ENCODE measurements at places on chromosomes 6 and 20.

DNA sequence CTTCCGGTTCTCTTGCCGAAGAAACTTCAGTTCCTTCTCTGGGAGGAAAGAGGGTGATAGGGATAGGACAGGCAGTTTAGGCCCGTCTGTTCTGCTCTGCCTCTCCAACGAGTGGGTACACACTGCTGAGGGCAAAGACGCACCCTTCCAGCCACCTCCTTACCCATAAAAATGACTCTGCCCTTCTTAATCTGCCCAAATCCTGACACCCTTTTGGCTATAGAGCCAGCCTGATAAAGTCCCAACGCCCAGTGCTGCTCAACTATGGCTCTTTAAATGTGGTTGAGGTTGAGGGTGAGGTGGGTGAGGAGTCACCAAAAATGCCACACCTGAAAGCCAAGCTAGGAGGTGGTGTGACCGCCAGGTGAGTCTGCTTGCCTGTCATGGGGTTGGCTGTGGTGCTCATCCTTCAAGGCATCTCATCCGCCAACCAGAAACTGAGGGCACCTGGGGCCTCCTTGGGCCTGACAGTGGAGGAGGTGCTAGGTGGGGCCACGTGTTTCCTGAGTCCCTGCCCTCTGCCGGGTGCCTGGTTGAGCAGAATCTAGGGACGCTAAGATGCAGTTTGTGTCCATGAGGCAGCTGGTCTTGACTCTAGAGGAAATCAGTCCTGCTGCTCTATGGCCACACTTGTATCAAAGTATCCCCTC, 16.3 kb downstream of the CCDC167 start:
- no peak for DNase-seq

GRCh38 chr6:44708208-44708607, 320.7 kb downstream of the CDC5L start:
- no peak for DNase-seq

DNA sequence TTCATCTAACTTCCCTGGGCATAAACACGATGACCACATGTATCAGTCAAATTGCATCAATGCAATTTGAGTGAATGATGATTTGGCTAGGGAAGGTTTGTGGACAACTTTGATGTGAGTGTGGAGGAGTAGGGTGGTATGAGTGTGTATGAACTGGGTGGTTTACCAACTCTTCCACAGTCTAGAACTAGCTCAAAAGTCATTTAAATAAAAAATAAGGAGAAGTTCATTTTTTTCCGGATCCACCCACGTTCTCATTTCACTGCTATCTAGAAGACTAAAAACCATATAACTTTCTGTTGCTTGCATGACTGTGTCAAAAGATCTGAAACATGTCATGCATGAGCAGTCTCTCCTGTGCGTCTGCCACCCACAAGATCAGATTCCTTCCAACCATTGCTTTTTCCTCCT, 23.6 kb downstream of the SLC35D3 start:
- no peak for DNase-seq

DNA sequence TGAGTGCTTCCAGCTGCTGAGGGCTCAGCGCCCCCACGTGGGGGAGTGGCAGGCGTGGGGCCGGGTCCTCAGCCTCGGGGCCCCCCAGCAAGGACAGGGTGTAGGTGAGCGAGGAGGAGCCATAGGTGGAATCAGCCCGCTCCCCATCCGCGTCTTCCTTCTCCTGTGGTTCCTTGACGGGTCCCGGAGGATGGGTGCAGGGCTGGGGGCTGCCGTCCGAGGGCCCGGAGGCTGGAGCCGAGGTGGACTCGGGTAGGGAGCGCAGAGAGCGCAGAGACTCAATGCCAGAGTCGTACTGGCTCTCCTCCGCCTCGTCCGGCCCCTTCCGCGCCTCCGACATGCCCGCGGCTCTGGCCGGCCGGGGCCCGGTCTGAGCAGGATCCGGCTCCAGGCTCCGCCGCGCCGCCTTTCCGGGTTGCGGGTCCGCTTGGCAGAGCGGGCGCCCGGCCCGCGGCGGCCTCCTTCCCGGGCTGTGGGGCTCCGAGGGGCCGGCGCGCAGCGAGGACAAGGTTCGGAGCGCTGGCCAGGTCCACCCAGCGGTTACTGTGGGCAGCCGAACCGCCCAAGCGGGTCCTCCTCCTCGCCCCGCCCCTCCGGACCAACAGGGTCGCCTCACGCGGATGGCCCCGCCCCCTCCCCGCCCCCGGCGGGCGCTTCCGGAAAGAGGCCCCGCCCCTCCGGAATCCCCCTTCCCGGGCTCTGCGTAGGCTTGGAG, at the start of gene NFKBIE:
Gene NFKBIE, minus strand, starts transcription at position 545 of the 715 bp plus-strand sequence. Its CDS starts 205 bp downstream, at position 340.
- peak; percentile 98 for DNase-seq

DNA sequence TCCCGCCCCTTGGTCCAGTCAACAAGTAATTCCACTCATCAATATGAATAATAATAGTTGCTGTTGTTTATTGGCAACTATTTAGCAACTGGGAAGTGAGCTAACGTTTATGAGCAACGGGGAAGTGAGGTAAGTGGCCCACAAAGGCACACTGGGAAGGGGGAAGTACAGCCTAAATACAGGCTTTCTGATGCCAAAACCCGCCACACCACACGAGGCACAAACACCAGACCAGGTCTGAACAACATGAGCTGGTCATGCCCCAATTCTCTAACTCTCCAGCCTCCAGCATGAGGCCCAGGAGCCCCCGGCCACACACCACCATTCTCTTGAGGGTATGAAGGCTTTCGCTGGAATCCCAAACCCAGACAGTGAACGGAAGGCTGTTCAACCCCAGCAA, 50.8 kb downstream of the PREX1 start:
- no peak for DNase-seq

GRCh38 chr20:24166123-24166381, 177.5 kb upstream of the GGTLC1 start:
- no peak for DNase-seq

- DNase-seq, result no peak
These were observed 18.7 kb downstream of the DIDO1 start for GRCh38 chr20:62907384-62908317.

DNA sequence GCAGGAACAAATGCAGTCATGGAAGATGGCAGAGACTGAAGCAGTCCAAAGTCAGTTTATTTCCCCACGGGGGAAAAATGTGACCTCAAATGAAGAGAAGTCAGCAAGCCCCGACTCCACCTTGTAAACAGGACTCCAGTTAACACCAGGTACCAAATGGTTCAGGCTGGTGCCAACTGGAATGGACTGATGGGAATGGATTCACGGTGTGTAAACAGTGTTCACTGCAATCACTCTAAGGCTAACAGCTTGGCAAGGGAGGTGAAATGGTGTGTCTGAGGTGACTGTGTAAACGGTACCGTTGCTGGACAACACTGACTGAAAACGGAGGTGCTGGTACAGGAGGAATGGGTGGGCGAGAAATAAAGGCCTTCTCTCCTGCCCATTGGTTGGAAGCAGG, 12.0 kb downstream of the PLAGL2 start:
- no peak for DNase-seq

- DNase-seq, result no peak
These were observed 86.4 kb downstream of the FKBP5 start for GRCh38 chr6:35602133-35602946.

- no peak for DNase-seq
These were observed 181.6 kb upstream of the ECI2 start for GRCh38 chr6:4316867-4317400.

- no peak for DNase-seq
These were observed 37.5 kb upstream of the ENPP5 start for GRCh38 chr6:46208303-46208702.

GRCh38 chr20:61753316-61753942, 312.3 kb downstream of the TAF4 start:
- DNase-seq, result no peak

DNA sequence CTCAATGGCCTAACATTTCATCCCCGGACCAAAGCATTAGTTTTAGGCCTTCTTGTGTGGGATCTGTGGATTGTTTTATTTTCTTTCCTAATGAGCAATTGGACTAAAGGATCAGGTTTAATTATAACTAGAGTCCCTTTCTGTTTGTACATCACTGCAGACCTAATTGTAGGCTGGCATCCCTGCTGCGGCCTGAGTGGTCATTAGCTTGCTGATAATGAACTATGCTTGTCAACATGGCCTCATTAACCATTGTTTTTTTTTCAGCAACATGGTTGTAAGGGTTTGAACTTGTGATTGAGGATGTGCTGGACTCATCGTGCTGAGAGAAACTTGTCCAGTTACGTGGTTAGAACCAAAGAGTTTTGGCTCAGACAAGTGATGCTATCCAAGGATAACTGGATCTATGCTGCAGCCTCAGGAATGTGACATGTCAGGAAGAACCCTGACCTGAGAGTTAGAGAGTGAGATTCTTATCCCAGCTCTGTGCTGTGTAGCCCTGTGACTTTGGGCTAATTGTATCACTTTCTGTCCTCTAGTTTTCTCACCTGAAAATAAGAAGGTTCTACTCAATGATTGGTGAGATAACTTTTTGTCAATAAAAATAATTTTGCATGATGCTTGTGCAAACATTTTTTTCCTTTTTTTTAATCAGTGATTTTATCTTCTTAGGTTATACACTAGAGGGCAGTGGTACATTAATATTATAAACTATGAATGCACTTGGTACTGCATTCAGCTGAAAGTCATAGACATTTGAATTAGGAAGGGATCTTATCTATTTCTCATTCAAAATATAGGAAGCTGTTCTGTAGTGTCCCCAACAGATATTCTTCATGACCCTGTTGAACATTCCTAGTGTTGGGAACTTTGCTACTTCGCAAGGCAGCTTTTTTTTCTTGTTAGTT, 140.9 kb downstream of the RNF144B start:
- DNase-seq, result no peak

DNA sequence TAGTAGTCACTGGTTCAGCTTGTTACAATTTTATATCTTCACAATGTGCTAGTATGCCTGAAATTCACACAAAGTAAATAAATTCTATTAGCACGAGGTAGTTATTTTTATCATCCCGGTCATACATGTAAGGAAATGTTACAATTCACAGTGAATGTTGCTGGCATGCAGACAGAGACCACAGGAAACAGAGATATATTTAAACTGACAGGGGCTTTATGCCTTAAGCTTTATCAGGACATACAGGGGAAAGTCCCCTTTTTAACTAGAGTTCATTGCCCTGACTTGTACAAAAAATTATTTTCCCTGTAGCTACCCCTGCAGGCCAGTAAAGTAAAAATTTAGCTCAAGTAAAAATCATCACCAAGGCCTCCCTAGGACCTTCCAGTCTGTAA, 712.0 kb upstream of the NRSN1 start:
- no peak for DNase-seq

DNA sequence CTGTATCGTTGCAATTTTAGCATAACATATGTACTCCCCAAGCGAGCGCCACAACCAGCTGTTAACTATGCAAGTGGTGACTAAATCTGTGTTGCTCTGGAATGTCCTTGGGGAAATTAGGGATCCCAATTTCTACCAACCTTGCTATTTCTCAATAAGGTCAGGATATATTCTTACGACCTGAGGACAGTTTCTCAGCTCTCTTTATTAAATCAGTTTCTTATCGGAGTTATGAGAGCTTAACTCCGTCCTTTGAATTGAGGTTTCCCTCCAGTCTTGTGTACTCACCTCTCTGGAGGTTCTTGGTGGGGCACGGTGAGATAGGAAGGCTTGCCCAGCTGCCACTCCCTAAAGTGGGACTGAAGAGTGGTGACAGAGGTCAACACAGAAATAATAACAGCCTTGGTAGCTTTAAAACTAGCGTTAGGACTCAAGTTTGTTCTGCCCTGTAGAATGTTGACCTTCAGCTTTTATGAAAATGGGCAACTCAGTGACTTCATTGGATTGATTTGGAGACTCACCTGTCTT, 694 bp downstream of the MRPS18B start:
- no peak for DNase-seq

- peak; percentile 68 for DNase-seq
These were observed 65.4 kb upstream of the RIN2 start for GRCh38 chr20:19692685-19693119.

DNA sequence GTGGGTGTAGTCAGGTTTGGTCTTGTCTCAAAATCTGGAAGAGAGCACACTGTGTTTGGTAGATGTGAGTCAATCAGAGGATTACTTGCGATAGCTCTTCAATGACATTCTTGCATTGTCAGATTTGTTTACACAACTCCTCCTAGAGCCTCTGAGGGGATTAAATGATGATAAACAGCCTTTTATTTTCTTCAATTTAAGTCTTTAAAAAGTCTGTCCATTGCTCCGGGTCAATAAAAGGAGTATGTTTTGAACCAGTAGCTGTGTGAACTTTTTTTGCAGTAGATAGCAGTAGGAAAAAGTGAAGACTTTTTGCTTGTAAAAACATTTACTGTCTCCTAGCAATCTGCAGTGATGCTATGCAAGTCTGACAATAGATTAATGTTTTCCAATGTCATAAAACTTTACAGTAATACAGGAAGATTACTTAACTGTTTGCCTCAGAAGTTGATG, 49.9 kb downstream of the GJA1 start:
- DNase-seq, result no peak

DNA sequence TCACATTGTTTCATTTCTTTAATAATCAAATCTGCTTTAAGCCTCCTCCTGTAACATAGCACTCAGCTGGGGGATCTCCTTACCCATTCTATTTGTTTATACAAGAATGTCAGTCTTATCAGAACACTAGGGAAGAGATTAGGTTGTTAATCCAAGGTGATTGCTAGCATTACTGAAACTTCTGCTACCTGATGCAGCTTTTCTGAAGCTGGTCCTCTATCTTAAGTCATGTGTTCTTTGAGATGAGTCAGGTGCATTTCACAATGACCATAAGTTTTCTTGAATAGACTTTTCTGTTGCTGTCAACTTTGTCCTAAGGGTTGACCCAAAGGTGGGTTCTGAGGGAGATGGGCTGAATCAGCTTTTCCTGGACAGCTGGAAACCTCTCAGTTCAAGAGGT, 60.7 kb upstream of the SYNCRIP start:
- DNase-seq, result no peak

DNA sequence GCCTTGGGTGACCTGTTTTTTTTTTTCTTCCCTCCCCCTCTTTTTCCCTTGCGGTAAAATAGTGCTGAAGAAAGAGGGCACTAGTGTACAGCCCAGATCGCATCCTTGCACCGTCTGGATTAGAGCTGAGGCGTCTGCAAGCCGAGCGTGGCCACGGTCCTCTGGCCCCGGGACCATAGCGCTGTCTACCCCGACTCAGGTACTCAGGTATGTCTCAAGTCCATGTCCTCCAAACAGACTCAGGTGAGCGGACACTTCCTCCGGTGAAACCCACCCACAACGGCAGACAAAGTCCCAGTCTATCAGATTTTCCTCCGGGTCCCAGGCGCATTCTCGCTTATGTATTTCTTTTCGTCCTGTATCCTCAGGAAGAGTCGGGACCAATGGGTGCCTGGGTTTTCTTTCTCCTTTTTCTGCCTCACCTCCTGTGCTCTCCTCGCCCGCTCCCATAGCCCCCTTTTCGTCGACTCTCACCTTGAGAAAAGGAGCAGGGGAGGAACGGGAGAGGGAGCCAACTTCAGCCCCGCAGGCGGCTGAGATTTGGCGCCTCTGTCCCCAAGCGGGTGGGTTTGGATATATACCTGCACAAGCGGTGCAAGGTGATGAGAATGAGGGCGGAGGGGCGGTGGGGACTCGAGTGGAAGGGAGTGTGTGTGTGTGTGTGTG, 1.1 kb upstream of the GRM1 start:
- DNase-seq, result no peak

- peak; percentile 7 for DNase-seq
These were observed 5.6 kb upstream of the ADGRF1 start for GRCh38 chr6:47047479-47048407.

- no peak for DNase-seq
These were observed 11.0 kb downstream of the ERGIC3 start for GRCh38 chr20:35552914-35553313.

- DNase-seq, result no peak
These were observed 226.9 kb downstream of the BCKDHB start for GRCh38 chr6:80333342-80333741.

- peak; percentile 54 for DNase-seq
These were observed 10.9 kb downstream of the ZNF217 start for GRCh38 chr20:53582574-53583351.

GRCh38 chr20:53079261-53079691, 107.1 kb downstream of the TSHZ2 start:
- no peak for DNase-seq

- DNase-seq, result no peak
These were observed 399 bp upstream of the REPS1 start for GRCh38 chr6:138988469-138988834.

All from stimulated activated CD4-positive, alpha-beta T cell treated with anti-CD3 and anti-CD28 coated beads, Interleukin-2, amount 100 ng/mL, for 24 hours (primary cell).